ENCODE measurements at places on chromosomes 2 and 18. TPM values are rescaled to one million over a fixed set of nuclear protein-coding genes. Genes with fewer than 3 reads are reported as not detected.

GRCh38 chr18:8717011-8717770 is 11.8 kb downstream of the MTCL1 start:
- DNase-seq = no peak

DNA sequence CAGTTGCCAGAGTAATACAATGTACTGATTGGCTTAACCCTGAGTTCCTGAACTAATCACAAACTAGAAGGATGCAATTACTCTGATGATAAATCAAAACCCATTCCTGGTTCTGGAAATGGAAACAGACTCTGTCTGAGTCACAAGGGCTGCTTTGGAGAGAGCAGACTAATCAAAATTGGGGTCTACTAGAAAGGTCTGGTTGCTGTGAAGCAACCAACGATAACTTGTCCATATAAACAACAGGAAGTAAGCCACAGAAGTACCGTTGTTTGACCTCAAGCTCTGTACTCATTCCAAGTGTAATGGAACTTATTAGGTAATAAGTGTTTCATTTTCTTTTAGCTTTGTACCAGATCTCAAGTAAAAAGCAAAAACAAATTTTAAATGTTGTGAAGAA is 49.7 kb downstream of the RASGRP3 start:
- DNase-seq = no peak

- no peak for DNase-seq
Measured at GRCh38 chr2:216858312-216858711, 1.6 kb downstream of the TNP1 start.

DNA sequence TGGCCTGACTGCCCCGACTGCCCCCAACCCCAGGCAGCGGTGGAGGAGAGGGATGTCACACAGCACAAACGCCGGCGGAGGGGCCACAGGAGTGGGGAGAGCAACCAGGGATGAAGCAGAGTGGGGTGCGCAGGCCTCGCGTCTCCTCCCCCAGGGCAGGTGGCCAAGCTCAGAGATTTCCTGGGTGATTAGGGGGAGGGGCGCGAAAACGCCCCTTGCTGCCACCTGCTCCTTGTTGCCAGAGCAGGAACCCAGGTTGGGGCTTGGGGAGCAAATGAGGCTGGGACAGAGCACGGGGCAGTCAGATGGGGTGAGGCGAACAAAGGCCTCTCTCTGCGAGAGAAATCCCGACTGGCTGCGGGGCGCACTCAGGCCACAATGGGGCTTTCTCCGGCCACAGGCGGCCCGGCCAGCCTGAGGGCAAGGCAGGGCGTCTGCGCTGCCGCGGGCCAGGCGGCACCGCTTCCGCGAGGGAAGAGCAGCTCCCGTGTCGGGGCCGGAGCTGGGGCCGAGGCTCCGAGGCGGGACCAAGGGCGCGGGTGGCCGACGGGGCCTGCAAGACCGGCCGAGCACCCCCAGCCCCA is 11.5 kb downstream of the TEX44 start:
- no peak for DNase-seq

GRCh38 chr2:64457524-64457923 is 3.6 kb downstream of the LGALSL start:
- no peak for DNase-seq

- no peak for DNase-seq
Measured at GRCh38 chr2:150030436-150031190, 443.0 kb upstream of the MMADHC start.

DNA sequence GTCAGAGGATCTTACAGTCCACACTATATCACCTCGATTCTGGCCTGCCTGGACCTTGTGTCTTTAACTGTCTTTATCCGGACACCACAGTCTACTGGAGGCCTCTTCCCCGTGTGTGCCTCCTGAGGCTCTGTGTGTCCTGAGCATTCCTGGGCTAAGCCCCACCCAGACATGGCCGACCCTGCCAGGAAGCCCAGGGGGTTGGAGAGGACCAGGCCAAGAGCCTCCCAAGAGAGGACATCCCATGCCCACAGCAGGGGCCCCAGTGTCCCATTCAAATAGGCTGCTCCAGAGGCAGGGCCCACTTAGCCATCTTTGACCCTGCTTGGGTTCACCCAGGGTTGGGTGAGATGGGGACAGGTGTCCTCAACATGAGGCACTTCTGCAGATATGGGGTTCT is 84.7 kb upstream of the OTOS start:
- no peak for DNase-seq

DNA sequence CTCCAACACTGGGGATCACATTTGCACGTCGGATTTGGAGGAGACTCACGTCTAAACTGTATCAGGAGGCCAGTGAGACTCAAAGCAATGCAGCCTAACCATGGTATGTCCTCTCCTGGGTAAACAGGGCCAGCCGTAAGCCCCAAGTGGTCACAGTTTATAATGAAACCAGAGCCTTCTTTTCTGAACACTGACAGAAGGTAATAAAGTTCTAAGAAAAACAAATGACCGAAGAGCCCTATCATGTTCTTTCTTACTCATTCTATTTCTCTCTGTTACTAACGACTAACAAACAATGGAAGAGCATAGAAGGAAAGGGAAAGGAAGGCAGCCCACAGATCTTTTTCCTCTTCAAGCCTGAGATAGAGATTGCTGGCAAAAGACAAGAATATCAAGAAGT is 796.8 kb upstream of the SOX11 start:
- DNase-seq = no peak

DNA sequence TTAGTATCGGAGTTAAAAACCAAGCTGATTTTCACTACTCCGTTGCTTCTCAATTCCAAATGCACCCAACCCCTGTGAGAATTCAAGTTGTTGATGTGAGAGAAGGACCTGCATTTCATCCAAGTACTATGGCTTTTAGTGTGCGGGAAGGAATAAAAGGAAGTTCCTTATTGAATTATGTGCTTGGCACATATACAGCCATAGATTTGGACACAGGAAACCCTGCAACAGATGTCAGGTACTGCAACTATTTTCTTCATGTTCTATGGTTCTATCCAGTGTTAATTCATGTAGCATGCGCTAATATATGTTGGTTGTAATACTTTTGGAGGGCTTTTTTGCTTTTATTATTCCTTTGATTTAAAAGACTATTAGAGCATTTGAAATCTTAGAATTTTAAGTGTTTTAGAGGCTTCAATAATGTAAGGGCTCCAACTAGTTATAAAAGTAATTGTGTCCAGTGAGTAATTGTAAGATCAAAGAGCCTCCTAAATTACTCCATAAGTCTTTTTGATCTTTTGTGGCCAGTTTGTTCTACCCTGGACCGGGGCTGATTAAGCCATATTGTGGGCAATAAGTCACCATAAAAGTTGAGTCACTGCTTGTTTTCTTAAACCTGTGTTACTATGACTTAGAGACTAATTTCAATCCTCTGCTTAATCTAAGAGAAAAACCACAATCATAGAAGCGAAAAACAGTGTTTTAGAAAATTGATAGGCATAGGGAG is 22.9 kb downstream of the DSG4 start:
- DNase-seq = peak; percentile 54

- no peak for DNase-seq
Measured at GRCh38 chr2:220948579-220948978, 623.5 kb downstream of the EPHA4 start.

- DNase-seq = no peak
Measured at GRCh38 chr2:61948661-61949457, 43.4 kb downstream of the COMMD1 start.

DNA sequence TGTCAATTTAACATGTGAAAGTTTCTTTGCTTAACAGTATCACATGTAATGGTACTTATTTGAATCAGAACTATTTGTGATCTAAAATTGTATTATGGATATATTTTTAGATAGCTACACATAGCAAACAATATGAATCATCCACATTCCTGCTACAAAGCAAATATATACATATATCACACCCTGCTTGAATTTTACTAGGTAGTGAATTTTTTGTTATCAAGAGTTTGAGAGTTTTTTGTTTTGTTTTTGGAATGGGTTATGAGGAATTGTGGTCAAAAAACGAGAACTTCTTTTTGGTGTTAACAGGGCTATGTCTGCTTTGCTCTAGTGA is 635.7 kb downstream of the NRXN1 start:
- no peak for DNase-seq

GRCh38 chr18:21146016-21146415 is 34.4 kb upstream of the ROCK1 start:
- DNase-seq = no peak

DNA sequence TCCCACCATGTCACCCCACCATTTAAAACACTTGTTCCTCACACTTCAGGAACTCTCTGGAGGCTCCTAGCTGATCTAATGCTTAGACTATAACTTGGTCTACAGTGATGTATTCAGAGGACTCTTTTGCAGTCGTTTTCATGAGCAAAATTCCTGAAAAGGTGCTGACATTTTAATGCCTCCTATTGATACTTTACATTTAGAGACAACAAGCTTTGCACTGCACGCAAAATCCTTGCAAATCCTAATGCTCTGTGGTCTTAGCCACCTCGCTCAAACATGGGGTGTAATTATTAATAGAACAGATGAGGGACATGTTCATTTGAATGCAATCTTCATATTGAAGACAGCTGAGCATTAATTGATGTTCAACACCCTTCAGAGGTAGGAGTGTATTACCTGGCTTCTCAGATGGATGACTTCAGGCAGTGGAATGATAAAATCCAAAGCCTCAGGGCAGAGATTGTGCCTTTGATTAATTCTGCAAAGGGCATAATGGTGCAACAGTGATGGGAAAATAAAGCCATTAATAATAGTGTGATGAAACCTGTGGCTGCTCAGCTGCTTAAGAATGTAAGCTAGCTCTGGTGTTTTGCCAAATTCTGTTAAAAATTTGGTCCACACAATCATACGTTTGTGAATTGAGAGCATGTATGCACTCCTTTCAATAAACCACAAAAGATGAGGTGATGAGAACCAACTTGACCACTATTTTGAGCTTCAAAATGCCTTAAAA is 5.4 kb downstream of the CTAGE1 start:
- DNase-seq = no peak

DNA sequence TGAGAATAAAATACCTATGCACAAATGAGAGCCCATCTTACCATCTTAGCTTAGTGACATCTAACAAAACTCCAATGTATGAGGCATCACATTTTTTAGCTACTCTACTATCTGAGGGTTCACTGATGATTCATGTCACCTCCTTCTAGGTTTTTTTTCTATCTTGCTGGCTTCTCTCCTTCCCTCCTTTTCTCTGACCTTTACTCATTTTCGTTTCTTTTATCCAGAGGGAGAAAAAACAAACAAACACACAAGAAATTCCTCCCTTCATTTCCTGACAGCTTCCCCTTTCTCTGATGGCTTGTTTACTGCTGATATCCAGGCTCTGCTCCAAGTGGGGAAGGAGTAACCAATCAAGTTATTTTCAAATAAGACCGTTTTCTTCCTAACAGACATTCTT is 115.1 kb downstream of the UBE2E3 start:
- no peak for DNase-seq

DNA sequence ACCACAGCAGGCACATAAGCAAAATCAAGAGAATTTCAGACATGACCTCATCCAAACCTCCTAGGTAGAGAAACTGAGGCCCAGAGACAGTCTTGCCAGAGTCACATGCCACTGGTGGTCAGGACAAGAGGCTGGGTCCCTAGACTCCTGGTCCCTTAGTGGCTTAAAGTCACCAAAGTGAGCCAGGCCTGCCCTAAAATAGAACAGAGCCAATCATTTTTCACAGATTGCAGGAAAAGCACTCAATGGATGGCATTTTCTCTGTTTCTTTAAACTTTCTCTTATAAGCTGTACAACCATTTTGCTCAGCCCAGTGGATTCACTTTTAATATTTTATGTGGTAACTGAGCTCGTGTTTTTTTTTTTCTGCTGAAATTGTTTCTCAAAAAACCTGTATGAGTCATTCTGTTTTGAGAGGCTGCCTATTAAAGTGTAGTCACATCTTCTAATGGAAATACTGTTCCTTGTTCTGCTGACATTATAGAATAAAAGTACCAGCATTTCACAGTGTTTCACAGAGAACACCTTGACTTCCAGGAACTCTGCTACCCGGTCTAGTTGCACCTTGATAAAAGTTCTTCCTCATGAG is 29.6 kb downstream of the STEAP3 start:
- no peak for DNase-seq

- no peak for DNase-seq
Measured at GRCh38 chr2:176117162-176117822, 714 bp downstream of the HOXD10 start.

GRCh38 chr2:21280793-21281192 is 157.0 kb downstream of the TDRD15 start:
- DNase-seq = no peak

- no peak for DNase-seq
Measured at GRCh38 chr2:56227811-56228210, 44.0 kb downstream of the CCDC85A start.

- DNase-seq = no peak
Measured at GRCh38 chr2:239802185-239802649, 222.9 kb downstream of the NDUFA10 start.

GRCh38 chr2:120257522-120257921 is 4.9 kb downstream of the RALB start:
- DNase-seq = no peak

- DNase-seq = no peak
Measured at GRCh38 chr2:127218812-127219170, 1.3 kb downstream of the CYP27C1 start.

- no peak for DNase-seq
Measured at GRCh38 chr2:941871-942270, 8.8 kb upstream of the SNTG2 start.

- no peak for DNase-seq
Measured at GRCh38 chr2:24917086-24917485, 3.0 kb downstream of the ADCY3 start.

DNA sequence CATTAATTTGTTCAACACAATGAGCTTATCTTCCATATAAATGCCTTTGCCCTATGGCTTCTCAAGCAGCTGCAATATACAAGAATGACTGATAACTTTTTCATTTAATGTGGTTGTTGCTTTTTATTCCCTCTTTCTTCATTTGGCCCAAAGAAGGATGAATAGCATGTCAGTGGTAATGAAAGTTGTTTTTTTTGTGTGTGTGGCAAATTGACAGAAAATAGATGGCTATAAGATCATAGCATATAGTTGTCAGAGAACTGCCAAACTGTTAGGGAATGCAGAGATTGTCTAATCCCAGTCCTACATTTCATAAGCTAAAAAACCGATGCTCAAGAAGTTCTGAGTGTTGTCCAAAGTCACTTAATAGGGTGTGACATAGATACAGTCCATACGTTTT is 244.3 kb downstream of the ACTR3 start:
- DNase-seq = no peak

DNA sequence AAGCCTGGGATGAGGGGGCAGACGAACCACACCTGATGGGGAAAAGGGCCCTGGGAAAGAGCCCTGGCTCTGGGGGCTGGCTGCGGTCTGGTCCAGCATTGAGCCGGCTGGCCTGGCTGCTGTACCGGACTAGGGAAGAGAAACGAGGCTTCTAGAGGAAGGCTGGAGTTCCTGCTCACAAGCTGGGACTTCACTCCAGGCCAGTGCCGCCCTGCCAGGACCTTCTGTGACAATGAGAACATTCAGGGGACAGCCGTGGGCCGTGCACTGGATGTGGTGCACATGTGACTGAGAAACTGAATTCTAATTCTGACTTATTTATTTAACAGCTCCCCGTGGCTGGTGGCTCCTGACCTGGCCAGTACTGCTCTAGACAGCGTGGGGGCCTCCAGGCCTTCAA is 269.3 kb downstream of the HDAC4 start:
- no peak for DNase-seq

- no peak for DNase-seq
Measured at GRCh38 chr2:40202798-40203400, 249.0 kb downstream of the SLC8A1 start.

WIPF1 gene
- total RNA-seq = 28.9 TPM

CHMP3 gene
- total RNA-seq = 196 TPM

NT5DC4 gene
- not detected for total RNA-seq

PDE11A gene
- 2.7 TPM for total RNA-seq

DOK6 gene
- total RNA-seq = 2.2 TPM

DQX1 gene
- 58.3 TPM for total RNA-seq

PPIL3 gene
- 30.4 TPM for total RNA-seq

SLC4A5 gene
- total RNA-seq = 2.1 TPM

FTCDNL1 gene
- total RNA-seq = 5.1 TPM

CYP1B1 gene
- 1.6 TPM for total RNA-seq

RESP18 gene
- total RNA-seq = not detected
